ENCODE measurements at places on chromosomes 12 and 14.

- DNase-seq = no peak
Measured at GRCh38 chr12:1523046-1523445, 71.3 kb downstream of the FBXL14 start.

- DNase-seq = peak; percentile 84
Measured at GRCh38 chr12:65822732-65823512, 1.4 kb upstream of the HMGA2 start.

DNA sequence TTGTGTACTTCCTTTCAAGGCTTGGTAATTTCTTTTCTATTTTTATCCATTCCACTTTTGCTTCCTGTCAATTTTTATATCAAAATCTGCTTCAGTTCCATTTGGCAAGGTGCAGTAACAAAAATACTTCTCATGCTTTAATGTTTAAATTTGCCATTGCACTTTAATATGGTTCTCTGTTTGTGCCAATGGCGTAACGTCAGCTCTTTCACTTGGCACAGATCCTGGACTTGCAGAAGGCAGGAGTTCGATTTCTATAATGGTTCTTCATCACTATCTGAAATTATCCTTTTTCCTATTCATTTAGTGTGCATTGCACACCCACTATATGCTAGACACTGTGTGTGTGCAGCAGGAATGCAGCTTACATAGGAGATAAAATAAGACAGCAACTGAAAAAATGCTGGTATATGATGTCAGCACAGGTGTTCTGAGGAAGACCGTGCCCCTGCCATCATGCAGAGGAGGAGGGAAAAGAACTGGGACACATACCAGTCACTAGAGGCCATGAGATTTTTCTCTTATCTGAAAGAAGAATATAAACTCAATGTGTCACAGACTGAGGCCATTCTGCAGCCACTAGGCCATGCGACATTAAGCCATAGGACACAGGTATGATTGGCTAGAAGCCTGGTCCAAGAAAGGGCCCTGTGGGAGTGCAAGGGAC lies 298.2 kb downstream of the RPAP3 start:
- DNase-seq = no peak

DNA sequence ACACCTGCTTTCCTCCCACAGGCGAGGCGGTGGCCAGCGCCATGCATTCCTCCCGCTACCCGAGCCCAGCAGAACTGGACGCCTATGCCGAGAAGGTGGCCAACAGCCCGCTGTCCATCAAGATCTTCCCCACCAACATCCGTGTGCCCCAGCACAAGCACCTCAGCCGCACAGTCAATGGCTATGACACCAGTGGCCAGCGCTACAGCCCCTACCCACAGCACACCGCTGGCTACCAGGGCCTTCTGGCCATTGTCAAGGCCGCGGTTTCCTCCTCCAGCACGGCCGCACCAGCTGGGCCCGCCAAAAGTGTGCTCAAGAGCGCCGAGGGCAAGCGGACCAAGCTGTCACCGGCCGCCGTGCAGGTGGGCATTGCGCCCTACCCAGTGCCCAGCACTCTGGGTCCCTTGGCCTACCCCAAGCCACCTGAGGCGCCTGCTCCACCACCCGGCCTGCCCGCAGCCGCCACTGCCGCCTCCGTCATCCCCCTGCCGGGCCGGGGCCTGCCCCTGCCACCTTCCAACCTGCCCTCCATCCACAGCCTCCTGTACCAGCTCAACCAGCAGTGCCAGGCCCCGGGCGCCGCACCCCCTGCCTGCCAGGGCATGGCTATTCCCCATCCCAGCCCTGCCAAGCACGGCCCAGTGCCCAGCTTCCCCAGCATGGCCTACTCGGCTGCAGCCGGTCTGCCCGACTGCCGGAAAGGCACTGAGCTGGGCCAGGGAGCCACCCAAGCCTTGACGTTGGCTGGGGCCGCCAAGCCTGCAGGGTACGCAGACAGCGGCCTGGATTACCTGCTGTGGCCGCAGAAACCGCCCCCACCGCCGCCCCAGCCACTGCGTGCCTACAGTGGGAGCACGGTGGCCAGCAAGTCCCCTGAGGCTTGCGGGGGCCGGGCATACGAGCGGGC lies 54.6 kb downstream of the FAM222A start:
- DNase-seq = no peak

DNA sequence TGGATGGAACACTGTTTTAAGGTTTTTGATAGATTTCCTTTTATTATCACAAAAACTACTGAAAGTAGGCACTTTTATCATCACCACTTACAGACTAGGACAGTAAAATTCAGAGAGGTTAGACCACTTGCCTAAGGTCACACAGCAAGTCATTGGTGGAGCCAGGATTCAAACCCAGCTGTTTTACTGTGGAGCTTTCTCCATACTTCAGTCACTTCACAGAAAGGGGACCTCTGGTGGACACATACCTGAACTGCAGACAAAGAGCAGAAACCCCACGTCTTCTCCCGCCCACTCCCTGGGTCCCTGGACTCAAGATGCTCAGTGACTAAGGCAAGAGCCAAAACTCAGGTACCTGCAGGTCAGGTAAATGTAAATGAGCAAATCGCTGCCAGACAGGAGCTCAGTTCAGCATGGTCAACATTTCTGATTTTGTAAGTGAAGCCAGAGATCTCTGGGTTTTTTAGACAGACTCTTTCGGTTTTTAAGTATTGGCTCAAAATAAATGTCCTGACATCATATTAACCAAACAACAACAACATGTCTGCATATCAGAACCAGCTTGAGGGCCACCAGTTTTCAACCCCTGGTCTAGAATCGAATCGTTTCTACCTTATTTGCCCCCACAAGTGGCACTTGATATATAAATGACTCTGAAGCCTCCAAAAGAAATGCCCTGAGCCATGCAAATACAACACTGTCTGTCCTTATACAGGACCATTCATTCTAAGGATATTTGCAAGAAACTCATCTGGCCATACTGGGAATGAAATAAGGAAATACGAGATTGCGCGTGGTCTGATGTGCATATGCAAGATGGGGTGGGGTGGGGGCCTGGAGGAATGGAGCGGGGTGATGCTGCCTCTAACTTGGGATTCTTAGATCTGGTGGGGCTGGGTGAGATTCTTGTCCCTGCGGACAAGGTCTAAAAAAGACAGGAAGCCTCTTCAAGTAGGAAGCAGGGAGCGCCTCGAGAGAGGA lies 110.9 kb downstream of the KSR2 start:
- peak; percentile 46 for DNase-seq

DNA sequence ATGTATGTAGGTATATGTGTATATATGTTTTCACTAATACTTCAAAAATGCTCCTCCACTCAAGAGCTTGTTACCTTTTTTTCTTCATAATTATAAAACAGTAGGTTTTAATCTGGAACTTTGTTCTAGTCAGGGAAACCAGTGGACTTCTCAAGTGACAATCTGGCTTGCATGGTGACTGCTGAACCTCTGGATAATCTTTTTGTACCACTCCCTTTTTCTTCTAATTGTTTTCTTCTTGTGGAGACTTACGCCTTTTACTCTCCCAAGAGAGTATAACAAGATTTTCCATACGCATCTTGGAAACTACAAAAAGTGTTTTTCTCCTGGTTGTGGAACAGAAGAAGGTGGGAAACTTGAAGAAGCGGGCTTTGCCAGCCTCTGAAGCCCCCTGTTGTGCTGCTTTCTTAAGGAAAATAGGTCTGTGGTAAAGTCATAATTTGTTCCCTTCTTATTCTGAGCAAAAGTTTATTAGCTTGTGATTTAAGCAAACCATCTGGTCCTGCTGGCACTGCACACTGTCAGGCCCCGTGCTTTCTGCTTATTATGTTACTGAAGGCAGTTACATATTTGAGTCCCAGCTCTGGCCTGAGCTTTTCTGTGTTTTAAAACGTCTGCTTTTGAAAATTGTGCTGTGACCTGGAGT lies 291.8 kb downstream of the ERC1 start:
- no peak for DNase-seq

DNA sequence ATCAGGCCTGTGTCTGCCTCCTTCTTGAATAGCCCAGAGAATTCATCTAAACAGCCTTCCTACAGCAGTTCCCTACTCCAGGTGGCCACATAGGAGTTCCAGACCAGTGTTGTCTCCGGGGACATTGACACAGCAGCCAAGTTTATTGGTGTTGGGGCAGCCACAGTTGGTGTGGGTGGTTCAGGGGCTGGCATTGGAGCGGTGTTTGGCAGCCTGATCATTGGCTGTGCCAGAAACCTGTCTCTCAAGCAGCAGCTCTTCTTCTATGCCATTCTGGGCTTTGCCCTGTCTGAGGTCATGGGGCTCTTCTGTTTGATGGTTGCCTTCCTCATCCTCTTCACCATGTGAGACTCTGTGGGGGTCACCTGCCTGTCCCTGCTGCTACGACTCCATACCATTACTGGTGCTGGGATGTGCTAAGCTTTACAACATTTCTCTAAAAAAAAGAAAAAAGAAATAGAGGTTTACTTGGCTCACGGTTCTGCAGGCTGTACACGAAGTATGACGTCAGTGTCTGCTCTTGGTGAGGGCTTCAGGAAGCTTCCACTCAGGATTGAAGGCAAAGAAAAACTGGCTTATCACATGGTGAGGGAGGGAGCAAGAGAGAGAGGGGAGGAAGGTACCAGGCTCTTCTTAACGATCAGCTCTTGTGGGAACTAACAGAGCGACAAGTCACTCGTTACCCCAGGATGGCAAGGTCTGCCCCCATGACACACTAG lies 57.5 kb downstream of the CHST11 start:
- no peak for DNase-seq

DNA sequence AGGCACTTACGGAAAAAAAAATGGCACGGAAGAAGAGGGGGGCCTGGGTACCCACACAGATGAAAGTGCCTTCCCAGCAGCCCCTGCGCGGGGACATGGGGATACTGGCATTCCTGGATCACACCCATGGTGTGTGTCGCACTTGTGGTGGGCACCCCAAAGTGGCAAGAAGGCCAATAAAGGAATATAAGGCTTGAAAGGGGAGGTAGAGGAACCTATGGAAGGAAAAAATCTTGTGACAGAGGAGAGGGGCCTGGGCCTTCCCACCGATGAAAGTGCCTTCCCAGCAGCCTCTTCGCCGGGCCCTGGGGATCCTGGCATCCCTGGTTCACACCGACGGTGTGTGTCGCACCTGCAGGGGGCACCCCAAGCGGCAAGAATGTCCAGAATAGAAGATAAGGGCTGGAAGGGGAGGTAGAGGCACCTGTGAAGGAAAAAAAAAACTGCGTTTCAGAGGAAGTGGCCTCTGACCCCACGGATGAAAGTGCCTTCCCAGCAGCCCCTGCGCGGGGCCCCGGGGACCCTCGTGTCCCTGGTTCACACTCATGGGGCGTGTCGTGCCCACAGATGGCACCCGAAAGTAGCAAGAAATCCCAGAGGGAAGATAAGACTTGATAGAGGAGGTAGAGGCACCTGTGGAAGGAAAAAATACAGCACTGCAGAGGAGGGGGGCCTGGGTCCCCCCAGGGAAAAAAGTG lies 284.0 kb downstream of the ALG10 start:
- DNase-seq = no peak

DNA sequence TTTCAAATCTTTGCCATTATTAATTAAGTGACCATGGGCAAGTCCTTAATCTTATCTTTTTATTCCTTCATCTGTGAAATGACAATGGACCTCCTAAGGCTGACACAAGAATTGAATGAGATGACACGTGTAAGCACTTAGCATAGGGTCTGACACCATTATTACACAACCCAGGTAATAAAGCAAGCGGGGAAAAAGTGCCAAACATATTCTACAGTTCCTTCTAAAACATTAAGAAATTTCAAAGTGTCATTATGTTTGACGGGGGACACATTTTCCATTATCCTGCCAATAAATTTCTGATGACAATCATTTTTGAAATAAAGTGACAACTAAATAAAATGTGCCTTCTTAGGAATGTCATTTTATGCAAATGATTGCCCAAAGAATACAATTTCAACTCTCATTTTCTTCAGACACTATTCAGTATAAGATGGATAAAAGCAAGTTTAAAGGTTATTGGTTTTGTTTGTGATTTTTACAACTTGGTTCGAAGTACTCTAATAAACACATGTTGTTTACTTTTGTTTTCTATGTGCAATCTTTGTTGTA lies 3.0 kb downstream of the ANKS1B start:
- no peak for DNase-seq
